ENCODE measurements at places on chromosomes 3 and 15.
A peak's percentile ranks its signal among the peaks of the same experiment; 100 is the strongest.

- H3K36me3 ChIP-seq: no peaks in the 10 kb centered on the region
- no peaks in the 10 kb centered on the region for H3K4me1 ChIP-seq
- no peak for DNase-seq
- no peak overlapping the region for H3K27ac ChIP-seq
- H3K27me3 ChIP-seq: no peaks in the 10 kb centered on the region
- no peak overlapping the region for H3K4me3 ChIP-seq
Measured at GRCh38 chr3:134667406-134667805, 16.6 kb upstream of the KY start.

DNA sequence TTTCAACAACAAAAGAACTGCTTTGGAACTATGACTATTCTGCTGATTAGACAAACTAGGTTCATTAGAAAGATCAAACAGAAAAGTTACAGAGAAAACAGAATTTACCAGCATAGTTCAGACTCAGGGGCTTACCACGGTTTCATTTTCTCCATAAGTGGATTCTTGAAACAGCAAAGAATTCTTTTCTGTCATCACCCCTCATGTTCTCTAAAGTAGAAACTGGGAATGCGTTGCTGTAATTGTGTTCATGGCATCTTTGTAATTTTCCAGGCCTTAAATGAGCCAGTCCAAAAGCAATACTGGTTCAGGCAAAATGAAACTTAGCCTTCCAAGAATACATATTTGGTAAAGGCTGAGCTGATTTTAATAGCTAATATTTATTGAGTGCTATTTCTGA is 287.8 kb downstream of the CHL1 start:
- DNase-seq: no peak
- H3K27me3 ChIP-seq: no peaks in the 10 kb centered on the region
- H3K36me3 ChIP-seq: no peaks in the 10 kb centered on the region
- no peaks in the 10 kb centered on the region for H3K4me1 ChIP-seq

DNA sequence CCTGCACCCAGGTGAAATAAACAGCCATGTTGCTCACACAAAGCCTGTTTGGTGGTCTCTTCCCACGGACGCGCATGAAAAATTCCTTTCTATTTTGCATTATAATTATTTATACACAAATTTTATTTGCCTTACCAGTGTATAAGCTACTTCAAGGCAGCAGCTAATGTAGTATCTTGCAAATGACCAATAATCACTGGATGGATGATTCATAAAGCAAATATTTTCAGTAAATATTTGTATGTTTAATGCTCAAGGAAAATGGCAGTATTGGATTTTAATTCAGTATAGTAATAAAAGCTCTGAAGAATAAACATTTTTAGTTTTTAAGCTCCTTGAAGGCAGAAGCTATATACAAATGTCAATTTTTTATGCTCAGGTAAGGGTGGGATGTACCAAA is 158.7 kb upstream of the NANOGP8 start:
- DNase-seq: no peak
- H3K36me3 ChIP-seq: no peaks in the 10 kb centered on the region
- no peak overlapping the region for H3K27ac ChIP-seq
- no peaks in the 10 kb centered on the region for H3K4me1 ChIP-seq
- no peaks in the 10 kb centered on the region for H3K27me3 ChIP-seq

- DNase-seq: no peak
- H3K36me3 ChIP-seq: no peaks in the 10 kb centered on the region
- no peak overlapping the region for H3K27ac ChIP-seq
- no peak overlapping the region for H3K4me3 ChIP-seq
- H3K4me1 ChIP-seq: no peaks in the 10 kb centered on the region
Measured at GRCh38 chr3:134824791-134825190, 29.7 kb downstream of the EPHB1 start.

- H3K36me3 ChIP-seq: peaks cover 62% of the 10 kb centered on the region
- no peaks in the 10 kb centered on the region for H3K27me3 ChIP-seq
Measured at GRCh38 chr3:52228266-52228665, 2.8 kb upstream of the TLR9 start.

- no peaks in the 10 kb centered on the region for H3K36me3 ChIP-seq
- no peak overlapping the region for H3K4me3 ChIP-seq
- H3K27me3 ChIP-seq: no peaks in the 10 kb centered on the region
- DNase-seq: no peak
Measured at GRCh38 chr3:197542741-197543454, 12.9 kb downstream of the BDH1 start.

DNA sequence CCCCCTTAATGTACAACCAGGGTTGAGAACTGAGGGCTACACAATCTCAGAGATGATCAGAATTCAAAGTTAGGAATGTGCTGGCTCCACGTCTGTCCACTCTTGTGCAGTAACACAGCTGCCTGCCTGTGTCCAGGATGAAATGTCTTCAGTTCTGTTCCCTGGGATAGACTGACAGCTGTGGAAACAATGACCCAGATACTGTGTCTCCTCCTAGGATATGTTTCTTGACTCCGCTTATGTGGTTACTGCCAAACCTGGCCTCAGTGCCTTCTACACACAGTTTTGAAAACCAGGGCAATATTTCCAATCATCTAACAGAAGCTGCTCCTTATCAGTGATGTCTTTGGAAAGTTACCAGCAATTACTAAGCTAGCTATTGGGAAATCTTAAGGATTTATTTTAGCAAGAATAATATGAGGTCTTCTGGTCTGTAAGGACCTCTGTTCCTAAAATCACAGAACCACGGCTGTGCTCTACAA is 67.6 kb downstream of the NOX5 start:
- H3K4me3 ChIP-seq: no peak overlapping the region
- H3K4me1 ChIP-seq: peaks cover 10% of the 10 kb centered on the region
- H3K27ac ChIP-seq: peak overlapping the region; percentile 77
- H3K36me3 ChIP-seq: no peaks in the 10 kb centered on the region
- H3K27me3 ChIP-seq: no peaks in the 10 kb centered on the region
- DNase-seq: no peak

- no peaks in the 10 kb centered on the region for H3K4me1 ChIP-seq
- no peaks in the 10 kb centered on the region for H3K27me3 ChIP-seq
- H3K27ac ChIP-seq: no peak overlapping the region
- no peaks in the 10 kb centered on the region for H3K36me3 ChIP-seq
- no peak overlapping the region for H3K4me3 ChIP-seq
Measured at GRCh38 chr3:67635257-67635656, 19.2 kb downstream of the SUCLG2 start.

GRCh38 chr3:155872904-155873646 is 2.6 kb downstream of the GMPS start:
- H3K27me3 ChIP-seq: no peaks in the 10 kb centered on the region
- H3K4me1 ChIP-seq: no peaks in the 10 kb centered on the region
- H3K4me3 ChIP-seq: no peak overlapping the region
- H3K36me3 ChIP-seq: no peaks in the 10 kb centered on the region
- no peak overlapping the region for H3K27ac ChIP-seq

DNA sequence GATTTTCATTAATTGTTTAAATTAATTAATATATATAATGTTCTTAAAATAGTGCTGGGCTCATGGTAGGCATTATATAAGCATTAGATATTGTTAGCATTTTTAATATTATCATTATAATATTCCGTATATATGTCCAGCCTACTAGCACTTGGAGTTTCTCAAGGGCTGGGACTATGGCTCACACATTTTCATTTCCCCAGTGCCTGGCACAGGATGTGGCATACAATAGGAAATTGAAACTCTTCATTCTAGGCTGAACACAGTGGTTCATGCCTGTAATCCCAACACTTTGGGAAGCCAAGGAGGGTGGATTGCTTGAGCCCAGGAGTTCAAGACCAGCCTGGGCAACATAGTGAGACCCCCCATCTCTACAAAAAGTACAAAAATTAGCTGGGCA is 170.4 kb downstream of the RSL24D1 start:
- H3K27ac ChIP-seq: no peak overlapping the region
- DNase-seq: no peak
- no peaks in the 10 kb centered on the region for H3K4me1 ChIP-seq
- H3K27me3 ChIP-seq: no peaks in the 10 kb centered on the region
- H3K36me3 ChIP-seq: no peaks in the 10 kb centered on the region

DNA sequence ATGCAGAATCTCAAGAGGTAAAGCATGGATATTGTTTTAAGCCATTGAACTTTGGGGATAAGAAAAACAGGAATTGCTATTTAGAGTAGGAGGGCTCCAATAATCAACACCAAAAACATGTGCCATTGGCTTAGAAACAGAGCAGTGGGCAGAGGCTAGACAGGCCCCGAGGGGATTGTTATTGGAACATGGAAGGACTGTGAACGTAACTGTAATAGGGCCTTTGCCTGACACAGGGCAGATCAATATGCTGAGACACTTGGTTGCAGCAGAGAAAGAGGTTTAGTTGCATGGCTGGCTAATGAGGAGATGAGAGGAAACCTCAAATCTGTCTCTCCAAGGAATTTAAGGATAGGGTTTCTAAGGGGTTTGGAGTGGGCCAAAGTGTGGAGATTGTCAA is 36.9 kb upstream of the RAF1 start:
- no peak for DNase-seq
- no peak overlapping the region for H3K4me3 ChIP-seq
- H3K27me3 ChIP-seq: no peaks in the 10 kb centered on the region

DNA sequence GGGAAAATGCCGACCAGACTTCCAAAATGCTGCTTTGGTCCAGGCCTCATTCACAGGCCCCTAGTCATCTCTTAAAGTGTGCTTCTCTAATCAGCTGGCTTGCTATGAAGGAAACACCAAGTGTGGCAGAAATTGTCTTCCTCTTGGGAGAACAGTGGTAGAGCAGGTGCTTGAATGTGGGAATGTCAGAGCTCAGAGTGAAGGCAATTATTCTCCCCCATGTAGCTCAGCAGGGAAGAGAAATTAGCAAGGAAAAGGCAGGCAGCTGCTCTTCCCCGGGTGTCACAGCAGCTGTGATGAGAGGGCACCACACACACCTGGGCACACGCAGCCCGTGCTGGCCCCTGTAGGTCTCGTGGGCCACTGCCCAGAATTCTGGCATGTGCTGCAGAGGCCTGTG is 358.5 kb downstream of the WDR72 start:
- H3K27me3 ChIP-seq: no peaks in the 10 kb centered on the region
- DNase-seq: no peak
- no peak overlapping the region for H3K4me3 ChIP-seq
- no peaks in the 10 kb centered on the region for H3K36me3 ChIP-seq
- H3K4me1 ChIP-seq: no peaks in the 10 kb centered on the region

- H3K27ac ChIP-seq: no peak overlapping the region
- H3K36me3 ChIP-seq: no peaks in the 10 kb centered on the region
- no peak for DNase-seq
- no peaks in the 10 kb centered on the region for H3K4me1 ChIP-seq
Measured at GRCh38 chr3:14007006-14007405, 117.7 kb downstream of the CHCHD4 start.

DNA sequence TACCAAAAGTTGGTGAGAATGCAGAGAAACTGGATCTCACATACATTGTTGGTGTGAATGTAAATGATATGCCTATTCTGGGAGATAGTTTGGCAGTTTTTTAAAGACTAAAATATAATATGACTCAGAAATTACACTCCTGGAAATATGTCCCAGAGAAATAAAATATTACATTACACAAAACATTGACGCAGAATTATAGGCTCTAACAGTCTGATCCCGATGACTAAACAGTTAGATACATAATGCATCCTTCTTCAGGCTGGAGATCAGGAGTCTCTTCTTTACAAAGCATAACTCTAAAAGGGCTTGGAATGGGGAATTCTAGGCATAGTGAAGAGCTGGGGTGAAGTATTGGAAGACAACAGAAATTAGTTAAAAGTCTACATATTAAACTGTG is 586.2 kb upstream of the NECTIN3 start:
- H3K4me3 ChIP-seq: no peak overlapping the region
- H3K4me1 ChIP-seq: no peaks in the 10 kb centered on the region
- H3K27ac ChIP-seq: no peak overlapping the region
- H3K36me3 ChIP-seq: no peaks in the 10 kb centered on the region
- H3K27me3 ChIP-seq: no peaks in the 10 kb centered on the region

- no peak overlapping the region for H3K4me3 ChIP-seq
- no peak for DNase-seq
- H3K27ac ChIP-seq: no peak overlapping the region
- no peaks in the 10 kb centered on the region for H3K4me1 ChIP-seq
Measured at GRCh38 chr3:134432236-134432635, 53.5 kb downstream of the ANAPC13 start.

DNA sequence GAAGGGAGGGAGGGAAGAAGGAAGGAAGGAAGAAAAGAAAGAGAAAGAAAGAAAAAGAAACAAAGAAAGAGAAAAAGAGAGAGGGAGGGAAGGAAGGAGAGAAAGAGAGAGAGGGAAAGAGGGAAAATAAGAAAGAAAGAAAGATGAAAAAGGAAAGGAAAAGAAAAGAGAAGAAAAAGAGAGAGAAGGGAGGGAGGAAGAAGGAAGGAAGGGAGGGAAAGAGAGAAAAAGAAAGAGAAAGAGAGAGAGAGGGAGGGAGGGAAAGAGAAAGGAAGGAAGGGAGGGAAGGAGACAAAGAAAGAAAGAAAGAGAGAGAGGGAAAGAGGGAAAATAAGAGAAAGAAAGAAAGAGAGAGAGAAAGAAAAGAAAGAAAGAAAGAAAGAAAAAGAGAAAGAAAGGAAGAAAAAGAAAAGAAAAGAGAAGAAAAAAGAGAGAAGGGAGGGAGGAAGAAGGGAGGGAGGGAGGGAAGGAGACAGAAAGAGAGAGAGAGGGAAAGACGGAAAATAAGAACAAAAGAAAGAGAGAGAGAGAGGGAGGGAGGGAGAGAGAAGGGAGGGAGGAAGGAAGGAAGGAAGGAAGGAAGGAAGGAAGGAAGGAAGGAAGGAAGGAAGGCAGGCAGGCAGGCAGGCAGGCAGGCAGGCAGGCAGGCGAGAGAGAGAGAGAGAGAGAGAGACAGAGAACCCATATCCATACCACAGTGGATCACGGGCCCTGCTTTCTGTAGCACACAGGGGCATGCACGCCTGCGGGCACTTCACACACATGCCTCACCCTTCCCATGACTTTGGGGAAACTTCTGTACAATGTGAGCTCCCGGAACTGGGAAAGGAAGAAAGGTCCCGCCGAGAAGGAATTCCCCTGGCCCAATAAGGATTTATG is 52.5 kb downstream of the ADCY5 start:
- H3K36me3 ChIP-seq: no peaks in the 10 kb centered on the region
- H3K27ac ChIP-seq: peak overlapping the region; percentile 62
- DNase-seq: no peak
- H3K4me3 ChIP-seq: no peak overlapping the region

DNA sequence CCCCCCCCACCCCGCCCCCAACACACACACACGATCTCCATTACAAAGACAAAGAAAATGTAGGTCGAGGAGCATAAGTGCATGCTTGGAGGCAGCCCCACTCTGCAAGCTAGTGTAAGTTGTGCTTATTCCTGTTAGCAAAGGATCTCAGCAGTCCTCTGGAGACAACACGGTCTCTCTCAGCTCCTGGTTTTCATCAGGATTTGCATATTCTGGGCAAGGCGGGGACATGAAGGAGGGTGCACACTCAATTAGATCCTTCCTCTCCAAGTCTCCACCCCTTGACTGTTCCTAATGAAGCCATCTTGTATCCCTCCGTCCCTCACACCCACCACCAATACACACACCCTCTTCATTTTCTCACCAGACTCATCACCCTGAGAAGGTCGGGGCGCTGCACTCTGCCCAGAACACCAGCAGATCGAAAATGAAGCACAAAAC is 63.8 kb downstream of the MRPL46 start:
- H3K27ac ChIP-seq: no peak overlapping the region
- H3K4me1 ChIP-seq: peaks cover 8% of the 10 kb centered on the region
- H3K36me3 ChIP-seq: no peaks in the 10 kb centered on the region
- DNase-seq: no peak
- H3K4me3 ChIP-seq: no peak overlapping the region

All from esophagus squamous epithelium (tissue), 5 donors.